Fibroblast of skin of right biceps (primary cell): ENCODE measurements at places on chromosomes 1 and 21.

DNA sequence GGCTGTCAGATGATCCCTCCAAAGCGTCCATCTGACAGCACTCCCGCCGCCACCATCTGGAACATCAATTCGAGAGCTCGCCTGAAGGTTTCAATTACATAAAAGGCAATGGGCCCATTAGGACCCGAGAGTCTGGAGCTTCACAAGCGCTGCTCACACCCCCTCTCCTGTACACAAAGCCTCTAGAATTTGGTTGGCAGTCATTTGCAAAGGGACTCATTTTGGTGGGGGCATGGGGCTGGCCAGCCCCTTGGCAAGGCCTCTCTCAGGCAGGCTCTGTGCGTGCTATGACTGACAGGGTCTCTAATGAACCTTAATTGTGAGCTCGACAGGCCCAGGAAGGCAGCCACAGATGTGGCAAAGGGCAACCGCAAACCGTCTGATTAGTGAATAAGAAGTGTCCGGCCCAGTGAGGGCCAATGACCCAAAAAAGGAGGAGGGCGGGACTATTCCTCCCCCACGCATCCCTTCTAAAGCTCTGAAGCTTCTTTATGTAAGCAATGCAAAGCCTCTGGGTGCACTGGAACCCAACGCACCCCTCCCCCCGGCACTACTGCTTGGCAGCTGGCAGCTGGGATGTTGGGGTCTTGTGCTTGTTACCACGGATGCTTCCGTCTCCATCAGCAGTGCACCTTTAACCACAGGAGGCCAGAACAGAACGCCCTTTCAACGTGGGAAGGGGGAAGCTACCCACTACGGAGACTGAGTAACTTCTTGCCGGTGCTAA lies 79.4 kb downstream of the CAPZB start:
- DNase-seq, result peak; percentile 21

- DNase-seq, result no peak
Measured at GRCh38 chr1:243529512-243529911, 273.7 kb downstream of the SDCCAG8 start.

DNA sequence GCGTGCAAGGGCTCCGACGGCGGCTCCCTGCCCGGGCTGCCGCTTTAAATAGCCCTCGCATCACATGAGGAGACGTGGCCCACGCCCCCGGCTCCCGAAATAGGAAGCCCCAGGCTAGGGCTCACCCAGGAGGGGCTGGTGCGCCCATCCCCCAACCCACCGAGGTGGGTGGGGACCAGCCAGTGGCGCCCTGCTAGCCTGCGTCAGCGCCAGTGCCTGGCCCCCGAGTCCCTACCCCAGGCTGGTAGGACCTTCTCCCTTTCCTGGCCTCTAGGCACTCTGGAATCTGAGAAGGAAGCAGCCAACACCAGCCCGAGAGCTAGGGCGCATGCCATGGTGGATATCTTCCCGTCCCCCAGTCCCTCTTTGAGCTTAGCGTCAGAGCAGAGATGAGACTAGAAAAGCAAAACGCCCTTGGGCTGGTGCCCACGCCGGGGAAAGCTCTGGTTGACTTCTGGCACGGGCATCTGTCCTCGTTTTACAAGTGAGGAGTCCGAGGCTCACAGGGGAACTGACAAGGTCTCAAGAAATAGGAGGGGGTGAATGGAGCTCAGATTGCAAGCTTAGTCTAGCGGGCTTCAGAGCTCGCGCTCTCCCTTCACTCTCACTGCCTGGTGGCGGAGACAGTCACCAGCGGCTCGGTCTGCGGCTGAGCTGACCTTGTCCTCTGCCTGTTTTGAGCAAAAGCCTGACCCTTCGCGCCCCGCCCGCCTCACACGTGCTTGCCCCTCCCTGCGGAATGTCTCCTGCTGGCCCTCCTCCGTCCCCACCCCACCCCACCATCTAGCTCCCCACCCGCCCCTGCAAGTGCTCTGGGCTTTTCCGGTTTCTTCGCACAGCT lies at the start of gene FABP3:
Gene FABP3 (minus strand): TSS at position 21 of the 841 bp plus-strand sequence. CDS start 62 bp downstream, outside the sequence.
- peak; percentile 49 for DNase-seq

DNA sequence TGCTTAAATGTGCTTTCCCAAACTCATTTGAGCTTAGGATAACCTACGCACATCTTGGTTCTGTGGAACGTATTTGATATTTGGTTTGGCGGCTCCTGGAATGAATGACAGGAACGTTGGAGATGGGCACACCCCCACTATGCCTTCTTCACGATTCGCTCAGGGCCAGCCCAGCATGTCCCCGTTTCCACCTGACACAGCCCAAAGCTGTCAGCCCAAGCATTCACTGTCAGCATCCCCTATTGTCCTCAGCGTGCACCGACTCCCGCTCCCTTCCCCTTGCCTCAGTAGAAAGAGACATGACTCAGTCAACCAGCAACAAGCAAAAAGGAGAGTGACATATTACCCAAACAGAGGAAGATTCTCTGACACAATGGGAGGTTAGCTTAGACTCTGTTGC lies 181.4 kb downstream of the KCNJ6 start:
- no peak for DNase-seq

GRCh38 chr21:45528028-45528705 lies 14.1 kb downstream of the SLC19A1 start:
- no peak for DNase-seq

- no peak for DNase-seq
Measured at GRCh38 chr1:116833718-116834117, 76.0 kb upstream of the PTGFRN start.

DNA sequence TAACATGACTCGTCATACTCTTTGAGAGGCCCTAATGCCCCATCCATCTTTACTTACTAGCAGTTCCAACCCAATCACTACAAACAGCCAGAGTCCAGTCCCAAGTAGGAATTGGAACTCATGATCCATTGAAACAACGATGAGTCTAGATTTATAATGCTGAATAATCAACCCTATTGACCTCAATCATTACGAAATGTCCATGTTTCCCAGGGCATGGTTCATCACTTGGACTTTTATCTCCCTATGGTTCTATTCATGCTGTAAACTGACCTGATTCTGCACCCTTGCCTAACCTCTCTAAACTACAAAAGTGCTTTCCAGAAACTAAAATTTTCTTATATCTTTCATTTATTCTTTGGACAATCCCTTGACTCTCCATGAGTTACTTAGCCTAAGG lies 840.0 kb upstream of the B3GALT2 start:
- DNase-seq, result no peak

- peak; percentile 74 for DNase-seq
Measured at GRCh38 chr1:243325305-243325890, 69.6 kb downstream of the SDCCAG8 start.

DNA sequence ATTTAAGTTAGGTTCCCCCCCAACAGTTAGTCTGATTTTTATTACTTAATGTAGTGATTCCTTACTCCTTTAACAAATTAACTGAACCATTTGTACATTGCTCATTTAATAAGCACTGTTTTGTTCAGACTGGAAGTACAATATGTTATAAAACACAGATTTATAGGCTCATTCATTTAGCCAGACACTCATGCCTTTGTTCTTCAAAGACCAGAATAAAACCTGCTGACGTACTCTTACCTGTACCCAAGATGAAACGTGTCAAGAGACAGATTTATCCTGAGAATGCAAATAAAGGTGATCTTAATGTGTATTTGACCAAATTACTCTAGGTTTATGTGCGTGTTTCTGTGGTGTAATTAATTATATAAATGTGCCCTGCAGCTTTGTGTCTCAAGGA lies 92.8 kb downstream of the INTS7 start:
- DNase-seq, result no peak

GRCh38 chr21:31986035-31986856 lies 113.4 kb downstream of the HUNK start:
- no peak for DNase-seq

GRCh38 chr21:38811257-38811656 lies 5.5 kb downstream of the ETS2 start:
- DNase-seq, result peak; percentile 99

DNA sequence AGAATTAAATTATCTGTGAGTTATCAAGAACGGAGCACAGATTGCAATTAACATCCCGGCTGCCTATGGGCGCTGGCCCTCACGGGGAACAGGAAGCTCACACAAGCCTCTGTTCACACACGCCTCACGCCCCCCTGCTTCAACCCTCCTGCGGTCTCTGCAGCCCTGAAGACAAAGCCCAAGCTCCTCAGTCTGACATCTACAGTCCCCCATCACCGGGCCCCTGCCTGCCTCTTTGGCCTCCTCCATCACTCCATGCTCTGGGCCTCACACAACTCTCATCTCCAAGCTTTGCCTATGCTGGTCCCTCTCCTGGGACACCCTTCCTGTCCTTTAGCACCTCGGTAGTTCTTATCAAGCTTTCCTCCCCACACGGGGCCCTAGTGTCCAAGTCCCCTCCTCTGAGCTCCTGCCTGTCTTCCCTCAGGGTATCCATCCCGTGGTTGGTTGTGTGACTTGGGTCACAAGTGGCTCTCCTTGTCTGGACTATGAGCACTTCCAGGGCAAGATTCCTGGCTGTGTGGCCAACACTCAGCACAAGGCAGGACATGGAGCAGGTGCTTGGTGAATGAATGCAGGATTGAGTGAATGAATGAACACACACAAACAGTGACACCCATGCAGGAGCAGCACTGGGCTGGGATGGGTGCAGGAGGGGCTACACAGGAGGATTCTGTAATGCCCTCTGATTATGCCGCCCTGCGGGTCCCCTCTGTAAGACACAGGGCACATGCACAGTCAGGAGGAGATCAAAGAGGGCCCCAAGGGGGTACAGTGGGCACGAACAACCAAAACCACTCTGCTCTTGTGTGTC lies 116.1 kb downstream of the DMRTB1 start:
- no peak for DNase-seq

DNA sequence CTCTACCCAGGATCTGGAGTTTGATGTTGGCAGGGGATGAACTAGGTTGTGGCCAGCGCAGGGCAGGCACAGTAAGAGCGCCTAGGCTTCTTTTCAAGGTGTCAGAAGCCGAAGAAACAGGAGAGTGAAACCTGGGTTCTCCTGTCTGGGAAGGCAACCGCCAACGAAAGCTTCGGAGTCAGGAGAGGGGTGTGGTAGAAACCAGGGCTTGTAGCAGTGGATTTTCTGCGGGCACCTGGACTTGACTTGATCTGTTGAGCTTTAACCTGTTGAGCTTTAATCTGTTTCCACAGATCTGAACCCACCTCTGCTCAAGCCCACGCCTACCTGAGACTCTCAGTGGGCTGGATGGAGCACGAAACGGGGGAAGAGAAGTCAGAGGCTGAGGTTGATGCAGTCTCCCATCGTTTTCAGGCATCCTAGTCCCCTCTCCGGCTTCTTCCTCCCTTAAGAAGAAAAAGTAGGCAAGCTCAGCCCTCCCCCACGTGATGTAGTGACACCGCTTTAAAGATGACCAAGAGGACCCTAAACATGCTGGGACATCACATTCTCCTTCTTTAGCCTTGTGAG lies 9.3 kb downstream of the HLX start:
- no peak for DNase-seq

- DNase-seq, result no peak
Measured at GRCh38 chr1:209625791-209626285, 26.4 kb downstream of the LAMB3 start.

DNA sequence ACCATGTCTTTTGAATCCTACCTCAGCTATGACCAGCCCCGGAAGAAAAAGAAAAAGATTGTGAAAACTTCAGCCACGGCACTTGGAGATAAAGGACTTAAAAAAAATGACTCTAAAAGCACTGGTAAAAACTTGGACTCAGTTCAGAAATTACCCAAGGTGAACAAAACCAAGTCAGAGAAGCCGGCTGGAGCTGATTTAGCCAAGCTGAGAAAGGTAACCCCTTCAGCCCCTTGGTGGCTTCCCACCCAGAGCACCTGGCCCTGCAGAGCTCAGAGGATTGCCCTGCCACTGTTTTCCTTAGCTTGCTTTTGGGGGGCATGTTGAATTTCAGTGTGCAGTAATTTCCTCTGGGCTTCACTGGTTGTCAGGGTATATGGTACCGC lies 8.5 kb downstream of the ELOA start:
- DNase-seq, result no peak

GRCh38 chr21:28590676-28591075 lies 402.0 kb downstream of the LTN1 start:
- no peak for DNase-seq
